ENCODE measurements at places on chromosomes 3 and 15.

DNA sequence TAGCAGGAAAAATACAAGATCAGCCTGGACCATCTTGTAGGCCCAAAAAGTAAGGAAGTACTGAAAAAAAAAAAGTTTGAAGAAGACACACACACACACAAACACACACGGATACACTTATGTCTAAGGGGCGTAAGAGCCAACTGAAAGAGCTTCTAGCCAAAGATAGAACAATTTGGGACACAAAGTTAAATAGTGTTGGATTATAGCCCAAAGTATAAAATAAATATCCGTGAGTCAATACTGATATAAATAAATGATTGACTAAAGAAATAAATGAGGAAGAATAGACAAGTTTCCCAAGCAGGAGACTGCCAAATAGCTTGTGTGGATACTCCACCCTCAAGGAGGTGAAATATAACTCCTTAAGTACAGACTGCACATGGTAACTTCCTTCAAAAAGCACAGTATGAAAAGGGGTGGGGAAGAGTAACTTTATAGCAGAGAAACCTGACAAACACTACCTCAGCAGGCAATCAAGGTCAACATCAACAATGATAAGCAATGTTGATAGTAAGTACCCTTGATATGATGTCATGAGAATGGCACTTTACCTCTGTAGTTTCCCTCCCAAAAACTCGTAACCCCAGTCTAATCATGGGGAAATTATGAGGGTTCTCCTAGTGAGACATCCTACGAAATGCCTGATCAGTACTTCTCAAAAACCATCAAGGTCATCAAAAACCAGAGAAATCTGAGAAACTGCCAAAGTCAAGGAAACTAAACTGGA is 187.3 kb upstream of the ATP11B start:
- DNase-seq, result no peak

DNA sequence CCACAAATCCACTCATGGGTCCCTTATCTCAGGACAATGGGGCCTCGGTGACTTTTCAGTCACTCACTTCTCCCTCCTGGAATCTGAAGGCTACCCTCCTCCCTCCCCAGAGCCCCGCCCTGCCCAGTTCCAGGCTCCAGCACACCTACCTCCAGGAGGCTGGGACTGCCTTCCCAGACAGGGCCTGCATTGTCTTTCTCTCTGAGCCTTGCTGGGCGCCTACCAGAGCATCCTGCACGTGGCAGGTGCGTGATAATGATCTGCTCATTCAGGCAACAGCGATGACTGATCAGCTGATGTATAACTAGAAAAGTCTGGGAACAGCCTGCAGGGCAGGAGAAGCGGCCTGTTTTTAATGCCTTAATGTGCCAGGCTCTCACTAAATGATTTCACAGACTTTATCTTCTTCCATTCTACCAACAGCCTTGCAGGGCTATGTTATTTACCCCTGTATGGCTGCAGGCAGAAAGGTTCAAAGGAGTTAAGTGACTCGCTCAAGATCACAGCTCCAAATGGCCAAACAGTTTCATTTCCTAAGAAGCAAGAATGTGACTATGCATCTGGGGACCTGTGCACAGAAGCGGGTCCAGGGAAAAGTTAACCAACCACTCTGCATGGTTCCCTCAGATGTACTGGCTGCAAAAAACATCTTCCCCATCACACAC is 6.3 kb downstream of the ADAMTS17 start:
- DNase-seq, result no peak

DNA sequence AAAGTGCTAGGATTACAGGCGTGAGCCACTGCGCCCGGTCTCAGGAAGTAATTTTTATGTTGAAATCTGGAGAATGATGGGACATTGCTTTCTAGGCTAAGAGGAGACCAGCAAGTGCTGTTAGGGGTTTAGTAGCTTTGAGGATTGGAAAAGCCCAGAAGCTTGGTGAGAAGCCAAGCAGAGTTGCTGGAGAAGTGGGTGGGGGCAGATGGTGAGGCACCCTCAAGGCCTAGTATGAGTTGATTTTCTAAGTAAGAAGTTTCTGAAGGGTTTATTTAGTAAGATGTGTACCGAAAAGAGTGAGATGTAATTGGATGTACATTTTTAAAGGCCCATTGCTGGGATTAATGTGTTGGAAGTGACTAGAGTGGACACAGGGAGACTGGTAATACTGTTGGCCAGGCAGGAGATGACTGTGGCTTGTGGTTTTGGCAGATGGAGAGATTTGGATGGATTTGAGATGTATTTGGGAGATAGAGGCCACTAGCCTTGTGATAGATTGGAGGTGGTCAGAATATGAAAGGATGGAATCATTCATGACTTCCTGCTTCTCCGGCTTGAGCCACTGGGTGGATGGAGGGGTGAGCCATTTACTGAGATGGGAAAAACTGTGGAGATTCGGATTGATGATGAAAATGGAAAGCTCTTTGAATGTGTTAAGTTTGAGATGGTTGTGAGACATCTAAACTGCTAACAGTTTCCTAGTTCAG is 2.3 kb downstream of the LRRC28 start:
- DNase-seq, result peak; percentile 25

DNA sequence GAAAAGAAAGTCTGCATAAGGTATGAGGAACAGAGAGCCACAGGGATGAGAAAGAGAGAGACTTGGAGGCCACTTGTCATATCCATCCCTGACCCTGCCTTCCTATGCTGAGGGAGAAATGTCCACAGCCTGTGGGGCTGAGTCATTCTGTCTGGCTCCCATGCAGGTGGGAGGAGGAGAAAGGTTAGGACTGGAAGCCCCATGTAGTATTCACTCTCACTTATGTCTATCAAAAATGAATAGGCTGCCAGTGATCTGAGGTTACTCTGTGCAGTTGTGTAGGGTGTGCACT is 71.3 kb downstream of the RAB11A start:
- DNase-seq, result no peak

DNA sequence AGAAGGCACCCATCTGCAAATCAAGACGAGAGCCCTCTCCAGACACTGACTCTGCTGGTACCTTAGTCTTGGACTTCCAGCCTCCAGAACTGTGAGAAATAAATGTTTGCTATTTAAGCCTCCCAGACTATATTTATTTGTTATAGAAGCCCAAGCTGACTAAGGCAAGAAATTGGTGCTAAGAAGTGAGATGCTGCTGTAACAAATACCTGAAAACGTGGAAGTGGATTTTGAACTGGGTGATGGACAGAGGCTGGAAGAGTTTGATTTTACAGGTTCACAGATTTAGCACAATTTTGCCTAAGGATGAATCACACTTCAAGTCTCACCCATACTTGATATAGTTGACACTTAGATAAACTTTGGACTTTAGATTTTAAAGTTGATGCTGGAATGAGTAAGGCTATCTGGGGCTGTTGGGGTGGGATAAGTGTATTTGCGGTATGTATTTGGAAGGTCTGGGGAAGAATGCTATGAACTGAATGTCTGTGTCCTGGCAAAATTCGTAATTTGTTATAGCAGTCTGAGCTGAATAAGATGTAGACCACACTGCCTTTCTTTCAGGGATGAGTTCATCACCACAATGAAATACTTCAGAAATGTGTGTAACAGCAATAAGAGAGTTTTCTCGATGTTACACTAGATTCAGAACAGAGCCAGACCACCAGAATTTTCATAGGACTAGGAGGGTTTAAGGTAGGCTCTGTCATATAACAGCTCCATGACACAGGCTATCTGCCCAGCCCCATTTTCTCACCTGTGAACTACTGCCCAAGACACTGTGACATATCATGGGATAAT is 120.5 kb upstream of the LMCD1 start:
- DNase-seq, result no peak

GRCh38 chr3:131713416-131714123 is 210.8 kb upstream of the MRPL3 start:
- no peak for DNase-seq

DNA sequence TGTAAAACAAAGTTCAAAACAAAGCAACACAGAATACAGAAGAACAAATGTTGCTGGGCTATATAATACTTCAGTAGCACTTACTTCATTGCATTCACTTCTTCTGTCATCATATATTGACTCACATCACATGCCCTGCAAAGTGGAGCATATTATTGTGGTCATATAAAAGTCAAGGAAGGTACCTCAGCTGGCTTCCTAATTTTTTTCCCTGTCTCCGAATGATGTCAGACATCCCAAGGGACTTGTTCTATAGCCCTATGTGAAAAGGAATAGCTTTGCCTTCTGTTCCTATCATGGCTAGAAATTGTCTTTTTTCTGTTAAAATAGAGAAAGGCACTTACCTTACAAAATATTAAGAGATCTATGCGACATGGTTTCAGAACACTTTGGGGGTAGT is 109.4 kb downstream of the LRTM1 start:
- DNase-seq, result no peak

DNA sequence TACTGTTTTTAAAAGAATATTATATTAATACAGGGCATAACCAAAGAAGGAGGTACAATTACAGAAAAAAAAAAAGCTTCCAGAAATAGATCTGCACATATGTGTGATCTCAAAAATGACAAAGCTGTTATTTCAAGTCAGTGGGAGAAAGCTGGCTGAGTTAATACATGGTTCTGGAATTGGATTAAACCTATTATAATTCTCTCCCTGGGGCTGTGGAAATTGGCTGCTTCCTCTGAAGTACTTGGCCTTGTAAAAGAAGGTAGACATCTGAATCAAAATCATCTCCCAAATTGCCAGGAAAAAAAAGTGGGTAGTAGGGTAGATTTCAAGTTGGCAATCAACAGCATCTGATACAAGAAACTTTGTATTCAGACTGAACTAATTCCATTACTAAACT is 723.9 kb upstream of the ALCAM start:
- DNase-seq, result no peak

DNA sequence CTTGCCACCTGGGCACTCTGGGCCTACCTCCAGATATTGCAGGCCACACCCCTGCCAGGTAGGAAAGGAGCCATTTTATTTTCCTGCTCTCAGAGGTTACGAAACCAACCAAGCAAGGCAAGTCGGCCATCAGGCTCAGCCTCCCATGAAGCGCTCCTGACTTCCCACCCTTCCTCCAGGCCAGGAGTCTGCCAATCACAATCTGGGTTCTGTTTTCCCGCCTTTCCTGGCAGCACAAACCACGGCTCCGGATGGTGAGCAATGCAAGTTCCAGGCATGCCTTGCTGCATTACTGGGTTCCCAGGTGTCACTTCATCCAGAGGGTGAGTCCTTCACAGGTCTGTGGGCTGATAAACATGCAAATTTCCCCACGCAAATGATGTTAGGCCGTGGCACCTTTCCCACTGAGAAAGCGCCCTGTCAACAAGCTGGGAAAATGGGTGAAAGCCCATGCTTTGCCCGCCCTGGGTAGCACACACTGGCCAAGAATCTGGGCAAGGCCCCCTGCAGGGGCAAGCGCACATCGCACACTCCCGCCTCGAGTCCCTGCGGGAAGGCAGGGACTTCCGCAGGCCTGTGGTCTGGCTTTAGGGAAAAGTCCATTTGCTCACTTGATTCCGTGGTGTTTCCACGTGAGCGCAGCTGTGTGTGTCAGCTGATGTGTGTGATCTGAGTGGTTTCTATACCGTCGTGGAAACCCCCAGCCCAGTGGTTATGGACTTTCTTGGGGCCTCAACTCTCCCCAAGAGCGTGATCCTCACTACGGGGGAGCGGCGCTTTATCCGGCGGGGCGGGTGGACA is 61.6 kb upstream of the RYK start:
- no peak for DNase-seq

DNA sequence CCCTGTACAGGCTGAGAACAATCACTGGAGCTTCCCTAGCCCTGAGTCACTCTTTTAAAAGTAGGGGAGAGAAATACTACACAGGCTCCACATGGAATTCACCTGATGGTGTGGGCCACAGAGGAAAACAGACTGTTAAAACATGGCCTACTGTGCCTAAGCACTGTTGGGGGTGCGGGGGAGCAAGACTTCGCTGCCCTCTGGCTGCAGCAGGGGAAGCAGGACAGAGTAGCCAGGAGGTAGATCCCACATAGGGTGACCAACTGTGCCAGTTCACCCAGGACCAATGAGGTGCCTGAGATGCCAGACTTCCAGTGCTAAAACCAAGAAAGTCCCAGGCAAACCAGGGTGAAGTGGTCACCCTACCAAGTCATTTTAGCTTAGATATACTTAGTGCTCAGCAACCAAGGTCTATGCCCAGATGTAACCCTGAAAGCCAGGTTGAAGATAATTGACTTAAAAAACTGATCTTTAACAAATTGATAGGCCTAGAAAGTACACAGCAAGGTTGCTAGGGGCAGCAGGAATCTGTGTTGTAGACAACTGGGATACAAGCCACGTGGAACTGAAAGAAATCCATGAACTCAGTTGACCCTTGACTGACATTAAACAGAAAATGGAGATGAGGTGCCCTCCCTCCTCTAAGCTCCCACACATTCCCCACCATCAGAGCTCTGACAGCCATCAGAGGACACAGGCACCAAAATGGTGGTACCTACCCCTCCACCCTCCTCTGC is 344.2 kb upstream of the PPP2R3A start:
- DNase-seq, result no peak

DNA sequence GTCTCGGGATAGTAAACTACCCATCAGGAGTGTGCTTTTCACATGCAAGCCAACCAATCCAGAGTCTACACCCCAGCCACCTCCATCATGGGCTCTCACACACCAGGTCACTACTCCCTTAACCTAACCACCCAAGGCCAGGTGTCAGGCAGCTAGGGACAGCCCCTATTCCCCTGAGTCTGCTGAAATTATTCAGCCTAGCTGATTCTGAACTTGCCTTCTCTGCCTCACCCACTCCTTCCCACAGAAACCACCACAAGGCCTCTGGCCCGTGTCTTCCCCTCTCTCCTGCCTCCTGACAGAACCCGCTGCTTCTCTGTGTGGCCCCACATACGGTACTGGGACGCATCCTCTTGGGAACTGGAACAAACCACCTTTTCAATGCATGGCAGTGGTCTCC is 82.1 kb downstream of the PCSK6 start:
- DNase-seq, result no peak

DNA sequence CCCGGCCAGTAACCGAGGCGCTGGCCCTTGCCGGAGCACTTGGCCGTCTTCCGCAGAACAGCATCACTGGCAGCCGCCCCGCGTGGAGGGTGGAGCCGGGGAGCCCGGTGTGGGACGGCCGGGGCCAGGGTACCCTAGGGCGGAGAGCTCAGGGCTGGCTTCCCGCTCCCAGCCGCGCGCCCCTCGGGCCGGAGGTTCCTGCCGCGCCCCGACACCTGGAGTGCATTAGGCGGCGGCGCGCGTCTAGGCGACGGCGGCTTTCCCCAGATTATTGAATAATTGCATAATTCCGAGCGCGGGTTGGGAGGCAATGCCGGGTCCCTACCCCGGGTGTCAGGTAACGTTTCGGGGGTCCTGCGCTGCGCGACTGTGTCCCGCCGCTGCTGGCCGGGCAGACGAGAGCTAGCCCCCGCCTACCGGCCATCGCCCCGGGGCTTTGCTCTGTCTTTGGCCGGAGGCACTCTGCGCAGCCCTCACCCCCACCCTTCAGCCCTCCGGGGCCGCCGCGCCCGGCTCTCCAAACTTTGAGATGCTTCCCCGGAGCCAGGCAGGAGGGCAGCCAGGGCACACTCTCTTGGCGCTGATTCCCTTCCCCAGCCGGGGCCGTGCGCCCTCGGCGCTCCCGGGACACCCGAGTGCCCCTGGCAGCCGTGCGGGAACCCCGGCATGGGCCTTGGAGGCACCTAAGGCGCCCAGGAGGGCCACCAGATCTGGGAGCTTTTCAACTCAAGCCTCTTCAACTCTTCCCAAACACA is 749 bp downstream of the ITGA11 start:
- DNase-seq, result no peak

Measured in SW 1271 (cell line).